ENCODE measurements at places on chromosomes 16 and 17.

DNA sequence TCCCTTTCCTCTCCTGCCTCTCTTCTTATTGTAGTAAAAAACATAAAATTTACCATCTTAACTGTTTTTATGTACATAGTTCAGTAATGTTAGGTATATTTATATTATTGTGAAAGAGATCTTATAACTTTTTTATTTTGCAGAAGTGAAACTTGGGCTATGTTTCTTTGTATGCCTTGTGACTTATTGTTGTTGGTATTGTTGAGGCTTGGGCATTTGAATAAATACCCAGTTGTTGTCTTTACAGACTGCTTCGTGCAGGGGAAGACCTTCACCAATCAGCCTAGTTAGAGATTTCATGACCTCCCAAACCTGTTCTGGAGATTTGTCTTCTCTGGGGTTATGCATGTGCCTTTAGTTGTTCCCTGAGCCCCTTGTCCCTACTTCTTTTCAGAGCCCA is 31.9 kb downstream of the REXO5 start:
- no peak for DNase-seq

- no peak for DNase-seq
Observed at GRCh38 chr16:28990375-28991040, 5.7 kb downstream of the LAT start.

DNA sequence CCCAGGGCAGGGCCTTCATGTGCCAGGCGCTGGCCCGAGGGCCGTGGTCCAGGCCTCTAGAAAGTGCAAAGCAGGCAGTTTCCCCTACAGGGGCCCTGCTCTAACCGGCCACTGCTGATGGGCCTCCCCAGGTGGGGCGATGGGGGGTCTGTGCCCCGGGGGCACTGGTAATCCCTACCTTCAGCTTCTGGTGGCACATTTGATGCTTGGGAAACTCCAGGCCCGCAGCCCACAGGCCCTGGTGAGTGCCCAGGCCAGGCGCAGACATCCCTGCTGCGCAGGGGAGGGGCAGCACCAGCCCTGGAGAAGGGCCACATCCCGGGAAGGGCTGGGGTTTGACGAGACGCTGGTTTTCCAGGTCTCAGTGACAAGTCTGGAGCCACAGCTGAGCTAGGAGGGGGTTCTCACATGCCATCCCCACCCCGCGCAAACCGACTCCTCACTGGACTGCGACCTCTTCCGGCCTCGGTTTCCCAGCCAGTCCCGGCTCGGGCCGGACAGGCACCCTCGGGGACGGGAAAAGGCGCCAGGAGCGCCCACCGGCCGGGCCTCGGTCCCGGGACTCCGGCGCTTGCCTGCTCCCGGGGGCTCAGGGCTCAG is 1.6 kb downstream of the DOC2B start:
- DNase-seq: no peak

DNA sequence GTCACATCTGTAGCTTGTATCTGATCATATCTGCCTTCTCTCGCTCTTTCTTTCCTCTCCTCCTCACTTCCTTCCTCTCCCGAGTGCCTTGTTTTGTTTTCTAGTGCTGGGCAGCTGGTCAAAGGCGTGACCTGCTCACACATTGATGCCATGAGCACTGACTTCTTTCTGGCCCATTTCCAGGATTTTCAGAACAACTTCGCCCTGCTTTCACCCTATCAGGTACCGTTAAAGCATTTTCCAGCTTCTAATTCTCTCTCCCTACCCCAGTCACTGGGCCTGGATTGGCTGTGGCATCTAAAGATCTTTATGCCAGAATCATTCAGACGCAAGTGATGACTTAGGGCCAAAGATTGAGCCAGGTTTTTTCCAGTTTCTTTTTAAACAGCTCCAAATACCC is 55.5 kb downstream of the OTOA start:
- DNase-seq: no peak

- DNase-seq: no peak
Observed at GRCh38 chr17:81405411-81405872, 10.2 kb downstream of the BAHCC1 start.

- no peak for DNase-seq
Observed at GRCh38 chr16:54289945-54290832, 3.6 kb upstream of the IRX3 start.

- DNase-seq: no peak
Observed at GRCh38 chr16:9047689-9048301, 43.6 kb upstream of the HAPSTR1 start.

- DNase-seq: no peak
Observed at GRCh38 chr16:57950382-57950781, 20.5 kb downstream of the CNGB1 start.

- DNase-seq: no peak
Observed at GRCh38 chr17:4583782-4584100, 588 bp upstream of the SMTNL2 start.

GRCh38 chr16:58264961-58265479 is 29.8 kb downstream of the PRSS54 start:
- no peak for DNase-seq

- no peak for DNase-seq
Observed at GRCh38 chr17:67105213-67105612, 60.9 kb downstream of the CACNG1 start.

GRCh38 chr17:80223838-80224497 is 3.7 kb downstream of the SLC26A11 start:
- no peak for DNase-seq

GRCh38 chr17:72877348-72877747 is 215.1 kb downstream of the SLC39A11 start:
- no peak for DNase-seq

- DNase-seq: no peak
Observed at GRCh38 chr16:27500801-27501200, 48.9 kb downstream of the GTF3C1 start.

DNA sequence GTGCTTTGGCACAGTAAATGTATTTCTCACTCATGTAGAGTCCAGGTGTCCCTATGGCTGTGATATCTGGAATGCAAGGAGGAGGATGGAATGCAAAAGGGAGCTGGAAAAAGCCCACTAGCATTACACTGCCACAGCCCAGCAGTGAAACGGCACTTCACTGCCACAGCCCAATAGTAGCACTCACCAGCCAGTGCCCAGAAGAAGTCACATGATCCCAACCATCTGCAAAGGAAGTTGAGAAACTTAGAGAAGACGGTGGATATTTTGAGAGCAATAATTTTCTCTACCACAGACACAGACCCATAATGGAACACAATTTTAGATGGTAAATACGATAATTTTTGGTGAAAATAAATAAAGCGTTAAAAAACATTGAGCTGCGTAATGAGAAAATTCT is 51.8 kb downstream of the C16orf82 start:
- DNase-seq: no peak

GRCh38 chr17:51050291-51051033 is 70.2 kb downstream of the SPAG9 start:
- no peak for DNase-seq

DNA sequence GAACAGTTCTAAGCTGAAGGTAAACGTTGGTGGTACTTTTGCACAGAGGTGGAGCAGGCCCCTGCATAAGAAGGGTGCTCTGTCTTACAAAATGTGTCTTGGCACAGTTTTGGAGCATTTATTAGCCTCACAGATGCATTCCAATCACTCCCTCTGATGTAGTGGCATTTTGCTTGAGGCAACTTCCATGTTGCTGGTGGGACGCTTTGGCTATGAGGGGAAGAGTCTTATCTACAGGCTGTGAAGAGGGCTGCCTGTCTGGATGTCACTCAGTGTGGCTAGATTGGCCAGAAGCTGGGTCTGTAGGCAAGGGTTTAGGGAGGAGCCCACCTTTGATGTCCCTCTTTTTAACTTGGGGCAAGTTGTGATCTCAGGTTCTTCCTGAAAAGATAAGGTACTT is 2.6 kb upstream of the RARA start:
- no peak for DNase-seq

GRCh38 chr16:84501077-84501735 is 3.3 kb downstream of the MEAK7 start:
- no peak for DNase-seq

DNA sequence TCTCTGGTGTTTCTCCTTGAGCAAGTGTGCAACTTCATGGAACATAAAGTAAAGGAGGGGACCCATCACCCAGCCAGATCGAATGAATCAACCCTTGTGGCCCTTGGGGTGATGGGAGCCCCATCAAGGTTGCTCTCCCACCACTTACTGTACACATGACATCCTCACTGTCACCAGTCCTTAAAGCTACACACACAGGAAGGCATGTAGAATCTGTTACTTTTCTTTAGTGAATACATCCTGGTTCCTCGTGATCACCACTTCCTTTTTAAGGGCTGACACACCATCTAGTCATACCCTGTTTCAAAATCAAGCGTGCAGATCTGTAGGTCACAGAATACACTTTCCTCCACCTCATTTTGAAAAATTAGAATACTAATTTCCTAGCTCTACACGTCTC is 22.6 kb upstream of the MPHOSPH6 start:
- no peak for DNase-seq

- no peak for DNase-seq
Observed at GRCh38 chr17:70668276-70668937, 499.1 kb downstream of the KCNJ2 start.

DNA sequence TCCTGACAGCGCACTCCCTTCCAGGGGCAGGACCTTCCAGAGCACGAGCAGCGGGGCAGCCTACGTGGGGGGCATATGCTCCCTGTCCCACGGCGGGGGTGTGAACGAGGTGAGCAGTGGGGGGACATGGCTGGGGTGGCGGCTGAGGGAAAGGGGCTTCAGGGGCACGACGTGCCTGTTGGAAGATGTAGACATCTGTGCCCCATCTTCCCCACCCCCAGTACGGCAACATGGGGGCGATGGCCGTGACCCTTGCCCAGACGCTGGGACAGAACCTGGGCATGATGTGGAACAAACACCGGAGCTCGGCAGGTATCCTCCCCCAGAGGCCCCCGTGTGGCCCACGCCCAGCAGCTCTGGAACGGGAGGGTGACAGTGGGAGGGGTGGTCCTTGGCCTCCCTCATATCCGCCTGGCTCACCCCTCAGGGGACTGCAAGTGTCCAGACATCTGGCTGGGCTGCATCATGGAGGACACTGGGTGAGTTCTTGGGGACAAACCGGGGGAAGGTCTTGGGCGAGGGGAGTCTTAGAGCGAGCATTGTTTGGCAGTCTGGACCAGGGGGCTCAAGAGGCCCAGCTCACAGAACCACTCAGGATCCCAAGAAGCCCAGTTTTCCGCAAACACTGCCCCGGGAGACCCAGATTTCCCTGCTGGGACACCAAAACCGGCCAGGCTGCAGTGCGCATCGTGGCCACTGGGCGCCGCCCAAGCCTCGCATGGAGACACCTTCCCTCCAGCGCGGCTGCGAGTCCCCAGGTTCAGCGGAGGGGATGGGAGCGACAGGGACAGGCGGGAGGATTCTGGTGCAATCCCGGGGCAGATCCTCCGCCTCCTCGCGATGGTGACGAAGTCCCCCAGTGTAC is 15.7 kb downstream of the ADAM11 start:
- no peak for DNase-seq

DNA sequence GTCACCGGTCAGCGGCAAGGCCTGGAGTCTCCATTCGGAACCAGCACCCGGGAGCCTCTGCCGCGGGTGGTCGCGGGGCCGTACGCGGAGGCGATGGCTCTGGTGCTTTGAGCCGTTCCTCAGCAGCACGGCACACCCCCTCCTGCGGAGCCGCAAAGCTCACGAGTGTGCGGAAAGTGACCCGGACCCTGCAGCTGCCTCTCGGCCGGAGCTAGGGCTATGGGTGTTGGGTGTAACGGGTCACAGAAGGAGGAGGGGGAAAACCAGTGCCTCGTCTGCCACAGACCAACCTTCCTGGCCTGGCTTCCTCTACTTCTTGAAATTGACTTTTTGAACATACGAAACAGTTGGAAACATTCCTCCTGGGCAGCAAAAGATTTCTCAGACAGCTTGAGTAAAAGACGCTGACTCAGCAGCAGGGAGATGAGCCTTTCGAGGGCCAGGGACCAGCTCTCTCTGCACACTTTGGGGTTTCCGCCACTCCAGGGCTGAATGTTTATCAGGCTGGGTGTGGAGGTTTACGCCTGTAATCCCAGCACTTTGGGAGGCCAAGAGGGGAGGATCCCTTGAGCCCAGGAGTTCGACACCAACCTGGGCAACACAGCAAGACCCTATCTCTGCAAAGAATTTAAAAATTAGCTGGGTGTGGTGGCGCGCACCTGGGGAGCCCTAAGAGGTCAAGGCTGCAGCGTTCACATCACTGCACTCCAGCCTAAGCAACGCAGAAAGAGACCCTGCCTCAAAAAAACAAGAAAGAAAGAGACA is 26.4 kb upstream of the PITPNA start:
- no peak for DNase-seq

DNA sequence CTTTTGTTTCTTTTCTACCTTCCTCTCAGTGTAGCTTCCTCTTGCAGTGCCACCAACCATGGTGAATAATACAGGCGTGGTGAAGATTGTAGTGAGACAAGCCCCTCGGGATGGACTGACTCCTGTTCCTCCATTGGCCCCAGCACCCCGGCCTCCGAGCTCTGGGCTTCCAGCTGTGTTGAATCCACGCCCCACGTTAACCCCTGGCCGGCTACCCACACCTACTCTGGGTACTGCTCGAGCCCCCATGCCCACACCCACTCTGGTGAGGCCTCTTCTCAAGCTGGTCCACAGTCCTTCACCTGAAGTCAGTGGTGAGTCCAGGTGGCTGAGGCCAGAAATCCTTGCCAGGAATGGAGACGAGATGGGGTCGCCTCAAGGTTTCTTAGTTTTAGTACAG is 23.9 kb downstream of the SRCAP start:
- DNase-seq: no peak

DNA sequence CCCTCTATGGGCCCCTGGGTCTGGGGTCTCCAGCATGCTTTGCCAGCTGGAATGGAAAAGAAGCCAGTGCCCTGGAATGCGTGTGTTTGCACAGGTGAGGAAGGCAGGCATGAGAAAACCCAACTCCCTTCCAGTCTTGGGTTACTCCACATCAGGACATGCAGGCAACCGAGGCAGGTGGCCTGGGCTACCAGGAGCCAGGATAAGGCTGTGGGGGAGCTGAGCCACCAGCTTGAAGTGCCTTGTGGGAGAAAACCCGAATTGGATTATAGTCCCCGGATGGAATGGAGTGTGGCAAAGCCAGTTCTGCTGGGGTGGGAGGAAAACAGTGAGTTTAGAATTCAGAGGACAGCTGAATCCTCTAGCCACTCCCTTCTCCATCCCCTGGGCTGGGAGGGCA is 7.2 kb downstream of the SRCIN1 start:
- no peak for DNase-seq

- DNase-seq: no peak
Observed at GRCh38 chr16:88057656-88058055, 106.4 kb downstream of the BANP start.

GRCh38 chr16:85103114-85104079 is 8.9 kb downstream of the CIBAR2 start:
- DNase-seq: no peak

DNA sequence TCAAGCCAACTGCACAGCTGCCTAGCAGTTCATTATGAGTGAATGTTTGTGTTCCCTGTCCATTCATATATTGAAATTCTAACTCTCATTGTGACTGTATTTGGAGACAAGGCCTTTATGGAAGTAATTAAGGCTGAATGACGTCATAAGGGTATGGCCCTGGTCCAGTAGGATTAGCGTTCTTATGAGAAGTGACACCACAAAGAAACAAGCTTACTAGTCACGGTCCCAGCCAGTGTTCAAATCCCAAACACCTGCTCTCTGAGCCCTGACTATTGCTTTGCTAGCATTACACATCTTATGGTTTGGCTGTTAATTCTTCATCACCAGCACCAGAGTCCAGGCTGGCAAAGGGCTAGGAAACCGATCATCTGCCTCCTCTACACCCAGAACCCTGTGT is 2.2 kb downstream of the ZNF668 start:
- DNase-seq: no peak
